ENCODE measurements at places on chromosomes 7 and 10. TPM values are rescaled to one million over a fixed set of nuclear protein-coding genes. Genes with fewer than 3 reads are reported as not detected.
A peak's percentile ranks its signal among the peaks of the same experiment; 100 is the strongest.

SAMD9 gene
- 9.3 TPM for total RNA-seq

OR6B1 gene
- total RNA-seq = not detected

MYOZ1 gene
- not detected for total RNA-seq

PUS7 gene
- total RNA-seq = 16.9 TPM

IQCE gene
- 5.2 TPM for total RNA-seq

CCDC146 gene
- total RNA-seq = 20.6 TPM

NRCAM gene
- total RNA-seq = 7.9 TPM

BMPER gene
- total RNA-seq = 5.2 TPM

- H3K27me3 ChIP-seq = no peaks in the 10 kb centered on the region
- H3K4me1 ChIP-seq = no peaks in the 10 kb centered on the region
- no peaks in the 10 kb centered on the region for H3K36me3 ChIP-seq
- no peak overlapping the region for H3K4me3 ChIP-seq
These were observed 307.2 kb downstream of the TCERG1L start for GRCh38 chr10:131004276-131004675.

DNA sequence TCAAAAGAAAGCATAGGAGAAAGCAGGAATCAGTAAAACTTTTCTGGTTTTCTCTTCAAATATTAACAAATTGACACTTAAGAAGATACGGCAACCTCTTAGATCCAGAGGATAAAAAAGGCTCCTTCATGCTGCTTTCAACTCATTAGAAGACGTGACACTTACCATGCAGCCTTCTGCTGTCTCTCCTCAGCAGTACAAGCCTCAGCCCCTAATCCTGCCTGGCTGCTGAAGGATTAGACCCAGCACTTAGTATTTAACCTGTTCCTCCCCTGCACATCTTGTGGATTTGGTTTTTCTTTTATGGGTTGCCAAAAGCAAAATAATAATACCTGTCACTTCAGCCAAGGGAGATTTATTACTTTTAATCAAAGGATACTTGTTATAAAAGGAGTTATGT is 108.4 kb downstream of the LYZL1 start:
- H3K4me1 ChIP-seq = no peaks in the 10 kb centered on the region
- no peaks in the 10 kb centered on the region for H3K27me3 ChIP-seq
- no peak overlapping the region for H3K4me3 ChIP-seq
- no peak overlapping the region for H3K27ac ChIP-seq

GRCh38 chr7:45573204-45573603 is 964 bp upstream of the ADCY1 start:
- DNase-seq = no peak
- no peak overlapping the region for H3K4me3 ChIP-seq
- H3K36me3 ChIP-seq = no peaks in the 10 kb centered on the region
- no peaks in the 10 kb centered on the region for H3K27me3 ChIP-seq
- peaks cover 19% of the 10 kb centered on the region for H3K4me1 ChIP-seq
- no peak overlapping the region for H3K27ac ChIP-seq

- no peak for DNase-seq
- no peak overlapping the region for H3K27ac ChIP-seq
- no peak overlapping the region for H3K4me3 ChIP-seq
These were observed 13.1 kb downstream of the UMAD1 start for GRCh38 chr7:7653593-7654187.

- H3K27me3 ChIP-seq = no peaks in the 10 kb centered on the region
- no peak overlapping the region for H3K4me3 ChIP-seq
- no peaks in the 10 kb centered on the region for H3K36me3 ChIP-seq
- no peak overlapping the region for H3K27ac ChIP-seq
- no peak for DNase-seq
These were observed 619.2 kb upstream of the GALNT17 start for GRCh38 chr7:70512761-70513160.

DNA sequence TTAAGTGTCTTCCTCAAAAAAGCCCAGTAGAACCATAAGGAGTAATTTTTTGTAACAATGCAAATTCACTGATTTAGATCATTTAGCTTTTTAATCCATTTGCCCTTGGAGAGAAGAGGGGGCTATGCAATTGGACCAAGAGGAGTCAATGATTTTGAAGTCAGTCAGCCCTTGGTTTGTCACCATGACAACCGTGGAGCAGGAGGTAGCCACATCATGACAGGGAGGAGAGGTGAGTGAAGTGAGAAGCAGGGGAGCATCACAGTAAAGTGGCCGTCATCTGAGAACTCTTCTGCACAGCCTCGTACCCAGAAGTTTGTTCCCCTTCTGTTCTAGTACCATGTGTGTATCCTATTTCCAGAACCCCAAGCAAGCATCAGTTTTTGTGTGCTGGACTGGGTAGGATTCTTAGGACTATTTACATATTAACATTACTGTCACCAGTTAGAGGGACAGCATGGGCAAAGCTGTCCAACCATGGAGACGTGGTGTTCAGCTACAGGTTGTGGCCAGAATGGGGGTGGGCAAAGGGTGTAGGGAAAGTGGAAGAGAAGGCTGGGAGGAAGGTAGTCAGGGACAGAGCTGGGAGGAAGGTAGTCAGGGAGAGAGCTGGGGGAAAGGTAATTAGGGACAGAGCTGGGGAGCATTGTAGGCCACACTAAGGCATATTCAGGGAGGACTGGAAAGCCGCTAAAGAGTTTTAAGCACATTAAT is 13.1 kb downstream of the UBE3C start:
- H3K36me3 ChIP-seq = no peaks in the 10 kb centered on the region
- H3K27ac ChIP-seq = no peak overlapping the region
- no peak overlapping the region for H3K4me3 ChIP-seq
- H3K4me1 ChIP-seq = peaks cover 54% of the 10 kb centered on the region
- no peaks in the 10 kb centered on the region for H3K27me3 ChIP-seq

DNA sequence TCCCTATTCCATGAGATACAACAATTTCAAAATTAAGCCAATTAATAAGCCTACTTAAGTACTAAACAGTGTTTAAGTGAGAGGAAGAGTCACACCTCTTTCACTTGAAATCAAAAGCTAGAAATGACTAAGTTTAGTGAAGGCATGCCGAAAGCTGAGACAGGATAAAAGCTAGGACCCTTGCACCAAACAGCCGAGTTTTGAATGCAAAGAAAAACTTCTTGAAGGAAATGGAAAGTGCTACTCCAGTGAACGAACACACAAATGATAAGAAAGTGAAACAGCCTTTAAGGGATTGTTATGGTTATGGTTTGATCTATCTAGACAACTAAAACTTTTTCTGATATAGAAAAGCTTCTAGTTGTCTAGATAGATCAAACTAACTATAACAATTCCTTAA is 135.4 kb upstream of the KMT2E start:
- H3K36me3 ChIP-seq = no peaks in the 10 kb centered on the region
- no peak overlapping the region for H3K4me3 ChIP-seq
- H3K27me3 ChIP-seq = no peaks in the 10 kb centered on the region
- no peak overlapping the region for H3K27ac ChIP-seq
- peaks cover 5% of the 10 kb centered on the region for H3K4me1 ChIP-seq

DNA sequence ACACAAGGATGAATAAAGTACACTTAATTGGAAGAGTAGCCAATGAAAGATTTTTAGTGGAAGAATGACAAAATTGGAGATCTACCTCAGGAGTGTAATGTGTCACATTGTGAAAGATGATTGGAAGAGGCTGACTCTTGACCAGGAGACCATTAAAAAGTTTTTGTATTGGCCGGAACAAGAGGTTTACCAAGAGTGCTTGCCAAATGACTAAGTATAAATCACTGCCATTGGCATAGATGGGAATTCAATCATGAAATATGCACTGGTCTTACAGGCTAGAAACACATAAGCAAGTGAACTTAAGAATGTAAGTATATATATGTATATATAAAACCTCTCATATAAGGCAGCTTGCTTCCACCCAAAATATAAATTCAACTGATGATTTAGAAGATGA is 58.7 kb upstream of the TFEC start:
- H3K36me3 ChIP-seq = no peaks in the 10 kb centered on the region
- H3K4me3 ChIP-seq = no peak overlapping the region
- no peaks in the 10 kb centered on the region for H3K27me3 ChIP-seq
- no peaks in the 10 kb centered on the region for H3K4me1 ChIP-seq
- no peak overlapping the region for H3K27ac ChIP-seq

DNA sequence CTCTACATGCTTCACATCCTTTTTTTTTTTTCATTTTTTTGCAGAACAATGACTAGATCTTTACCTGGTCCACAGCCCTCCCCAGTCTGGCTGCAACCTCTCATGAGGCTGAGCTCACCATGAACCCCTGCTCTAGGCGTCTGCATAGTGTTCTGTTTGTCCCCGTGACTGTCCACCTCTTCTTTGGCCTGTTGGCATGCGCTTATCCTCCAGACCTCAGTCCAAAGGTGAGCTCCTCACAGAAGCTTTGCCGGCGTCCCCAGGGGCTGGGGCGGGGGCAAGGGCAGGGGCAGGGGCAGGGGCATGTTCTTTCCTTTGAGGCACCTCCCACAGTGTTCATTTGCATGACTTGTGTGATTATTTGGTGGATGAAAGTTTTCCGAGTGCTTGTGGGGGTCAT is 218.4 kb upstream of the ZNF32 start:
- DNase-seq = peak; percentile 52
- H3K27me3 ChIP-seq = no peaks in the 10 kb centered on the region
- peaks cover 49% of the 10 kb centered on the region for H3K4me1 ChIP-seq
- H3K4me3 ChIP-seq = no peak overlapping the region
- H3K36me3 ChIP-seq = no peaks in the 10 kb centered on the region

All from vagina (tissue), 2 donors.